ENCODE measurements at places on chromosomes 4 and X.

DNA sequence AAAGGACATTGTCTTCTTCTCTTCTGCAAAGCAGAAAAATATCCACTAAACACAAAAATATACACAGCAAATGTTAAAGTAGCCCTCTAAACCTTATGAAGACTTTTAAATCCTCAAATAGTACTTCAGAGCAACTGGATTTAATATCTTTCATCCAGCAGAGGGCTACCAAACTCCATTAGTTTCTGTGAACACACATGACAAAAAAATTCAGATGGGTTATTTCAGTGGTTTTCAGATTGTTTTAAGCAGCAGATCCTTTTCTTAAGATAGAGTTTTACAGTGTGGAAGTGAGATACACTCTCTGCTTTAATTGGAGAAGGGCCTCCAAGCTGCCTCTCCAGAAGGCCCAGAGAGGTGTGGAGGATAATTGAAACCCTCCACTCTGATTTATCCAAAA, 56.7 kb downstream of the ANK2 start:
- DNase-seq = peak; percentile 35

- no peak for DNase-seq
These were observed 193.2 kb upstream of the LEF1 start for GRCh38 chr4:108361886-108362285.

DNA sequence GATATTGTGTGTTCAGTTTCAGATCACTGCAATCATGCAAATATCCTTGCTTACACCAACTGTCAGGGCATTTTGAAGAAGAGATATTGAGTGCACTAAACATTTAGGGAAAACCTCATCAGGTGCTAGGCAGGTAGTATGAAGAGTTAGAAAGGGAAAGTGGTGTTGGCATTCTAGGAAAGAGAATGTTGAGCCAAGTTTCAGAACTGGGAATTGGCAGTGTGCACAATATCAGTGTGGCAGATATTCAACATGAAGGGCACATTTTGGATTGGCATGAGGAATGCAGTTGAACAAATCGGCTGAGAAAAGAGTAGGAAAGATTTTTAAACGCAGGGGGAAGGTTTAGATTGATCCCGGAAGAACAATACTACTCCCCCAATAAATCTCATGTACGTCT, 43.4 kb upstream of the SMAD1 start:
- DNase-seq = no peak

DNA sequence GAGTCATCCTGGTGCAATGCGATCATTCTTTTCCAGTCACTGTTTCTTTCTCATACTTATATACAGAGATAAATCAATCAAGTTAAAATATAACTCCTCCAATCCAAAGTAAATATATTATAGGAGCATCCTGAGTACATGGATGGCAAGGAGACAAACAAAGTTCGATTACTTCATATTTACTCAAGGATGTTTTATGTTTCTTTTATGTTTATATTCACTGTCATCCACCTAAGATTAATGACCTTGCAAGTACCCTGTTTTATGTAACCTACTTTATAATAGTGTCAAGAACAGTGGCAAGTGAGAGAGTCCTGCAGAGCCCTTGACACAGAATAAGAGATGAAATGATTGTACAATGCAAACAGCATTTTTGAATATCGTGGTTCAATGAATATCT, at the start of gene UGT2B11:
UGT2B11 (minus strand) TSS at position 33 of the 400 bp plus-strand sequence; CDS start at position 7, 26 bp downstream.
- no peak for DNase-seq

- DNase-seq = no peak
These were observed 67.8 kb downstream of the SPCS3 start for GRCh38 chr4:176387571-176387970.

- no peak for DNase-seq
These were observed 578 bp upstream of the CORIN start for GRCh38 chr4:47838445-47838844.

DNA sequence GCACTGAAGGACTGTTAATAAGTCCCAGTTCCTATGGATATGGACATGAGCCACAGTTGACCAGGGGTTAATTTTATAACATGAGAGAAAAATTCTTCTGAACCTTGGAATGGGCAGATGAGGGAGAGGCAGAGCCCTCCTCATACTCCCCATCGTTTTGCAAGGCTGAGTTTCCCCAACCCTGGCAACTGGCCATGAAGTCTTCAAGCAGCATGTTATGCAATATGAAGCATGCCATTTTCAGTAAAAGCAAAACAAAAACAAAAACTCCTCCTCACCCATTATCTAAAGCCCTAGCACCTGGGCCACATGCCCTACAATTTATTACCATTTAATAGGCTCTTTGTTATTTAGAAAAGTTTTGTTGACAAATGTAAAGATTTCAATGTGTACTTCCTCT, 64.5 kb downstream of the GPC4 start:
- no peak for DNase-seq

DNA sequence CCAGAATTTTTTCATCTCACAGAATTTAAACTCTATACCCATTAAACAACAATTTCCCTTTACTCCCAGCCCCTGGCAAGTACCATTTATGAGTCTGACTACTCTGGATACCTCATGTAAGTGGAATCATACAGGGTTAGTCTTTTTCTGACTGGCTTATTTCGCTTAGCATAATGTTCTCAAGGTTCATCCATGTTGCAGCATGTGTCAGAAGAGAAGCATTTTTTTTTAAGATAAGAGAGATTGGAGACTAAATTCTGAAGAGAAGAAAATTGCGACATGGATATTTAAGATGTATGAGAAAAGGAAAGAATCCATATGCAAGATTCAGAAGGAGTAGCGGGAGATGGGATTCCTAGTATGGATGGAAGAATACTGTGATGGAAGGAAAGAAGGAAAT, 11.3 kb upstream of the SLC9B1 start:
- DNase-seq = no peak

DNA sequence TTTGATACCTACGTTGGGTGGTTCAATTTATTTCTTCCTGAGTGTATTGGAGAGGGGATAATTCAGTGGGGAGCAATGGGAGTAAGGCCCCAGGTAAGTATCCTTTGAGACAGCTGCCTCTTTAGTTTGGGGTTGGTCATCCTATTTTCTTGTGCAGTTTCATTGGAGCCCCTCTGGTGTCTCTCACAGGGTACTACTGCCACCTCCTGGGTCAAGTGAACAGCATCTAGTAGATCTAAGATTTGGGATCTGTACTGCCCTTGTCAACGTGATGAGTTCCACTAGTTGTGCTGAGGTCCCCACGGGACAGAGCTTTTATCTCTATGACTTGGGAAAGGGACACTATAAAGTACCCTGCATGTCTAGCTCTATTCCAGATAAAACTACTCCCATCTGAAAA, 80.6 kb downstream of the PBDC1 start:
- DNase-seq = no peak

DNA sequence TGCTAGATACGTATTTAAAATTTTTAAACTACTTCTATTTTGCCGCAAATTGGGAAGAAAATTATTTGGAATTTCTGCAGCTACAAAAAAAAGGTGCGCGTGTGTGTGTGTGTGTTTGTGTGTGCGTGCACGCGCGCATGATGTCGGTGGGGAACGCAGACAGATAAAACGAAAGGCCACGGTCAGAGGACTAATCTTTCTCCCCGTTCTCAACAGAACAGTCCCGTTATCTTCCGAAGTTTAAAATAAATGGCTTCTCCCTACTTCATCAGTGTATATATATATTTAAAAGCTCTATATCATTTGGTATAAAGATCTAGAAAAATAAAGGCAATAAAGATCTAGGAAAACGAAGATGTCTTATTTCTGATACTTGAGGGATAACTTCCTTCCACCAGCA, 1.5 kb downstream of the MGARP start:
- no peak for DNase-seq

DNA sequence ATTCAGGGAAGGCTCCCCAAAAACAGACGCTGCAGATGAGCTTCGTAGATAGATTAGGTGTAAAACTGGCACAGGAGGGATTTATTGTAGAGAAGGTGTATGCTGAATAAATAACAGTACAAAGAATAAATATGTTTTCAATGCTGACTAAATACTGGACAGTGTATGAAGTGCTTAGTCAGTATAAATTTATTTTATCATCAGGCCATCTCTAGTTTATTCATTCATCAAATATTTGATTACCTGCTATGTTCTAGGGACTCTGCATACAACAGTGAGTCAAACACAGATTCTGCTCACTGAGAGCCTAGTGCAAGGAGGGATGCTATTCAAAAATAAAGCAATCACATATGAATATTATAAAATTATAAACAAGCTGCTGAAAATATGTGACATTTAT, 63.6 kb upstream of the TSPAN5 start:
- DNase-seq = no peak

DNA sequence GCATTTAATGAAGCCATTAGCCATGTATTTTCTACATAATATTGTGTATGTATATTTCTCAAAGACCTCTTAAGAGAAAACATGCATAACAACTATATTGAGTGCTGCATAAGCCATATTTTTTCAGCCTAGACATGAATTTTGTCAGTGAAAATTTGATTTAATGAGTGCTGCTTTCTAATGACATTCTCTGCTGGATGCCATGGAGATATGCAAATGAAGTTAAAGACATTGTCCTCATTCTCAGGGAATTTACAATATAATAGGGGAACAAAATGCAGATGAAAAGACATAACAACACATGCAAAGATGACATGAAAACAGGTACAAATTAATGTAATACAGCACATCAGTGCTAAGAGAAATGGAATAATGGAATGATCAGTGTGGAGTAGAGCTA, 118.7 kb downstream of the ATOH1 start:
- no peak for DNase-seq

DNA sequence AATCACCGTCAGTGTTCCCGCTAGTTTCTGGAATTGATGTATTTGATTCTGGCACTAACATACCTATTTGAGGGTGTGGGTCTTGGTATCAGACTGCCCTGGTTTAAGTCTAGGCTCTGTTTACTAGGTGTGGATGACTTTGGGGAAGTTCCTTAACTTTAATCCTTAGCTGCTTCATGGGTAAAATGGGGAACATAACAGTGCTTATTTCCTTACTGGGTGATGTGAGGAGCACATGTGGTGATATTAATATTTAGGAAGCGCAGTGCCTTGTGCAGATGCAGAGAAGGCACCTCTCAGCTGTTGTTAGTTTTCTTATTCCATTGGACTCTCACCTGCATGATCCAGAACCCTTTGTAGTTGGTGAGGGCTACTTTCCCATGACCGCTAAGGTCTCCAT, 17.1 kb downstream of the RNF4 start:
- DNase-seq = no peak

GRCh38 chr4:82614838-82615449, 53.2 kb upstream of the TMEM150C start:
- DNase-seq = no peak

DNA sequence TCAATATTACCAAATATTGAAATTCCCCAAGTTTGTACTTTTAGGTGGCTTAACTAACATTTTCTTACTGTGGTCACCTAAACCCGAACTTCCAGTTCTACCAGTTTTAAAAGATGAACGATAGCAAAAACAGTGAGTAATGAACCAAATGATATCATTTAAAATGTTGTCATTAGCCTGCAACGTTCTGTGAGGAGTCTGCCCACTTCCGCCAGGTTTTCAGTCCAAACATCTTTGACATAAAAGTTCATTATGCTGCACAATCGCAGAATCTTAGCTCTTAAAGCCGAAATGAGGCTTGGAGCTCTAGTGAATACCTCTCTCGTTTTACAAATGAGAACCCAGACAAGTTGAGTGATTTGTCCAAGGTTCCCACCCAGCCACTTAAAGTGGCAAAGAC, 762 bp downstream of the PIGA start:
- no peak for DNase-seq

DNA sequence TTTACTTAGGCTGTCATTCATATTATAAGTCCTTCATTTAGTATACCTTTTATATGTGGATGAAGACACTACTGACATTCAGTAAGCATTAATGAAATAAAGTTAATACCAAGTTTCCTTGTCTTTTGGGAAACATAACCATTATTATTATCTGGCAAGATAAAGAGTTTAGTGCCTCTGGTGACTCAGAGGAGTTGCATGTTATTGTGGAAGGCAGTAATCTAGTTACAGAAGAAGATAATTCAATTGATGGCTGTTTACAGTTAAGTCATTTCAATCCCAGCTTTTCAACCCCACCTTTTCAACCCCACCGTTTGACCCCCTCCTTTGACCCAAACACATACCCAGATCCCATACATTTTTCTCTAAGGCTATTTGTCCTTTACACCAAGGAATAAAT, 143.8 kb downstream of the FANCB start:
- no peak for DNase-seq

DNA sequence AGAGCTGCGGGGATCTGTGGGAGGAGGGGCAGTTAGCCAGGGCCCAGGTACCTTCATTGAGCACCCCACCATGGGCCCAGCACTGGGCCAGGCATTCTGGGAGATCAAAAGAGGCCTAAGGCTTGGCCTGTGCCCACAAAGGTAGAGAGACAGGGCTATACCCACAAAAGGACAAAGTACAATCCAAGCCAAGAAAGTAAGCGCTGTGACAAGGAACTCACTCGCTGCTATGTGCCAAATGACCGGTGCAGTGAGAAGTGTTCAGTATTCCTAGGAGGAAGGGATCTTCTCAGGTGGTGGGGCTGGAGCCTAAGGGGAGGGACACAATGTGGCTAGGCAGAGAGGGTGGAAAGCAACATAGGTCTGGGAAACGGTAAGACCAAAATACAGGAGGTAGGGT, 8.8 kb upstream of the FRMPD3 start:
- no peak for DNase-seq

DNA sequence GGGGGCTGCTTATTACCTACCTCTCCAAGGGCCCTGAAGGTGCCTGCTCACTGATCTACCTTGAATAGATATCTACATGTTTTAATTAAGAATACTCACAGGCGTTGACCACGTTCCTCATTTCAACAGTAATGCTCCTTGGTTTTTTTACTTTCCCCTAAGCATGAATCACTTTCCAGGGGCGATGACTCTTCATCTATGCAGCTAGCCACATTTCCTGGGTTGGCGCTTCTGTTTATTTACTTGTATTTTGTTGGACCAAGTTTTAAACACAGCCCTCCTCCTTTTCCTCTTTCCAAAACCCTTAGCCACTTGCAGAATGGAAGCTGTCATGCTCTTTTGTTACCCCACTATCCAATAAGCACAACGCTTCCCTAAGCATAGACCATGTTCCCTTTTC, 50.8 kb downstream of the CBLL2 start:
- DNase-seq = no peak

GRCh38 chr4:52376132-52376704, 282.9 kb downstream of the USP46 start:
- peak; percentile 68 for DNase-seq

- DNase-seq = no peak
These were observed 121.9 kb downstream of the GLRA3 start for GRCh38 chr4:174707051-174707676.

- DNase-seq = no peak
These were observed 598.2 kb upstream of the BOD1L1 start for GRCh38 chr4:14225688-14226207.

GRCh38 chr4:158624889-158625478, 46.7 kb downstream of the C4orf46 start:
- DNase-seq = peak; percentile 46

GRCh38 chr4:181289198-181289597, 954.0 kb upstream of the TENM3 start:
- DNase-seq = no peak

GRCh38 chrX:71321731-71322130, 20.2 kb downstream of the ITGB1BP2 start:
- DNase-seq = no peak
